ENCODE measurements at places on chromosomes 4 and X. TPM values are rescaled to one million over a fixed set of nuclear protein-coding genes. Genes with fewer than 3 reads are reported as not detected.

PAGE5 gene
- total RNA-seq: not detected

YTHDC1 gene
- 28.8 TPM for total RNA-seq

POU4F2 gene
- total RNA-seq: not detected

CNGA2 gene
- not detected for total RNA-seq

OPRPN gene
- not detected for total RNA-seq

FATE1 gene
- not detected for total RNA-seq

NPFFR2 gene
- not detected for total RNA-seq

DIPK2B gene
- 52.3 TPM for total RNA-seq

C4orf33 gene
- 1.6 TPM for total RNA-seq

TXK gene
- total RNA-seq: not detected

SFRP2 gene
- total RNA-seq: not detected

ZXDA gene
- 6.1 TPM for total RNA-seq

HAND2 gene
- not detected for total RNA-seq

CFI gene
- 26.4 TPM for total RNA-seq

SUPT20HL1 gene
- not detected for total RNA-seq

USP26 gene
- total RNA-seq: not detected

MAGEA2 gene
- total RNA-seq: not detected

PASD1 gene
- not detected for total RNA-seq

HPSE gene
- 4.4 TPM for total RNA-seq

MAP9 gene
- under 0.01 TPM for total RNA-seq

ZNF280C gene
- 1.6 TPM for total RNA-seq

SOWAHD gene
- total RNA-seq: not detected
